ENCODE measurements at places on chromosomes 13 and 19.
A peak's percentile ranks its signal among the peaks of the same experiment; 100 is the strongest.

DNA sequence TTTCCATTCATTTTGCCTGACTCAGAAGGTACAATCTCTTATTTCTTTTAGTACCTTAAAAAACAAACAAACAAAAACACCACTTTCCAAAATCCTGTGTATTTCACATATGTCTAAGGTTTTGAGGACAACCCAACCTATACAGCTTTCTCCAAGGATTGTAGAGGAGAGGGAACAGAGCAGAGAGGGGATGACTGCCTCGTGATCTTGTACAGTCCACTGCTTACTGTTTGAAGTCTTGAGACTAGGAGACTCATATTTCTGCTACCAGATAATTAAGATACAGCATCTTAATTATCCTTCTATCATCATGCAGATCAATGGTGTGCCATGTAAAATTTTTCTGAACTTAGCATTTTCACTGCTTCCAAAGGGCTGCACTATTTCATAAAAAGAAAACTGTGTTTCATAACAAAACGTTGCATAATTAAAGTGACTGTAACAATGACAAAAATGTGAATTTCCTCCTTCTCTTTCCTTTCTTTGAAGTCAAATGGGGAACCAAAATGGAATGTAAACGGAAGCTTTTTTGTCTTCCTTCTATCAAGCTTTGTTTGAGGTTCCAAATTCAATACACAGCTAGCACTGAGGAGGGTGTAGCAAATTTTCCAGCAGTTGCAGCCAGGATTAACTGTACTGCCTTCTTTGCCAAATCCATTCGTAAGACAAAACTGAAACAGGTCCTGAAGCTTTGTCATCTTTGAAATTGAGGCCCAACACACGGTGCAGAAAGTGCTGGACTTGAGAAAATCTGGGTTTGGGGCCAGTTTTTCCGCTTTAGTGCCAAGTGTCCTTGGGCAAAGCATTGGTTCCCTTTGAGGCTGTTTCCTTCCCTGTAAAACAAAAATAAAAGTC, 34.9 kb upstream of the RCBTB2 start:
- DNase-seq = no peak

DNA sequence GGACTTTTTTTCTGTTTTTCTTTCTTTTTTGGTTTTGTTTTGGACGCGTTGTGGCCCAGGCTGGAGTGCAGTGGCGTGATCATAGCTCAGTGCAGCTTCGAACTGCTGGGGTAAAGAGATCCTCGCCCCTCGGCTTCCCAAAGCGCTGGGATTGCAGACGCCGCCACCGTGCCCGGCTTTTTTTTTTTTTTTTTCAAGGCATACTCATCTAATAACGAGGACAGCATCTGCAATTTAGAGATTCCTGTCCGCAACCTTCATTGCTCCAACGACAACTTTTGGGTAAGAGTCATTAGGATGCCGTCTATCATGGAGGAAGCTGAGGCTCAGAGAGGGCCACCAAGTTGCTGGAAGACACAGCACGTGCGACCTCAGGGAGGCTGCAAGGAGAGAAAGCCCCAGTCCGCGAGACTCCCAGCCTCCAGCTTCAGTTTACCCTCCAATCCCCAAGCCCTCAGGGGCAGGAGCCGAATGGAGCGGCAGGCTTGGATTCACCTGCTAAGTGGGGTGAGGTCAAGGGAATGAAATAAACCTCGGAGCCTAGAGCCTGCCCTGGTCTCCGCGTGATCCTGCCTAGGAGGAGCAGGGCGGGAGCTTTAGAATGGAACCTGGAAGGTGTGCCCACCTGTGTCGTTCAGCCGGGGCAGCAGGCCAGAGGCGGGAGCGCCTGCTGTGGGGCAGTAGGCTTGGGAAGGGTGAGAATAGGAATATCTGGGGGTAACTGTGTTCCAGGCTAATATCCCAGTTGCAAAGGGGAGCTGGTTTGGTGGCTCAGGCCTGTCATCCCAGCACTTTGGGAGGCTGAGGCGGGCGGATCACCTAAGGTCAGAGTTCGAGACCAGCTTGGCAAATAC, 676 bp upstream of the POLRMT start:
- no peak for DNase-seq

GRCh38 chr13:21739771-21740170, 68.9 kb downstream of the FGF9 start:
- DNase-seq = no peak

DNA sequence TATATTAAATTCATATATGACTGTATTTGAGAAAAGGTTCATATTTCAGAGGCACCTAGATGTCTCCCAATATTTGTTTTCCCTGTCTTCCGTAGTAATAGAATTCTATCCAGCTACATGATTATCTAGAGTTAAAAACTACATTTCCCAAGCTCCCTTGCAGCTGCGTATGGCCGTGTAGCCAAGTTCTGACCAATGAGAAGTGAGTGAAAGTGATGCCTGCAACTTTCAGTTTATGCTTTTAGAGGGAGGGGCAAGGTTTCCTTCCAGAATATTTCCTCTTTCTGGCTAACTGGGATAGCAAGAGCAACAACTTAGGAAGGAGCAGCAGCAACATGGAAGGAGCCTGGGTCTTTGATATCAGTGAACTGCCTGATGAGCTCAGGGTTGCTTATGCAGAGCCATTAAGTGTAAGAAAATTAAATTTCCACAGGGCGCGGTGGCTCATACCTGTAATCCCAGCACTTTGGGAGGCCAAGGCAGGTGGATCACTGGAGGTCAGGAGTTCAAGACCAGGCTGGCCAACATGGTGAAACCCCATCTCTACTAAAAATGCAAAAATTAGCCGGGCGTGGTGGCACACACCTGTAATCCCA, 23.2 kb upstream of the CYP2A13 start:
- DNase-seq = no peak

DNA sequence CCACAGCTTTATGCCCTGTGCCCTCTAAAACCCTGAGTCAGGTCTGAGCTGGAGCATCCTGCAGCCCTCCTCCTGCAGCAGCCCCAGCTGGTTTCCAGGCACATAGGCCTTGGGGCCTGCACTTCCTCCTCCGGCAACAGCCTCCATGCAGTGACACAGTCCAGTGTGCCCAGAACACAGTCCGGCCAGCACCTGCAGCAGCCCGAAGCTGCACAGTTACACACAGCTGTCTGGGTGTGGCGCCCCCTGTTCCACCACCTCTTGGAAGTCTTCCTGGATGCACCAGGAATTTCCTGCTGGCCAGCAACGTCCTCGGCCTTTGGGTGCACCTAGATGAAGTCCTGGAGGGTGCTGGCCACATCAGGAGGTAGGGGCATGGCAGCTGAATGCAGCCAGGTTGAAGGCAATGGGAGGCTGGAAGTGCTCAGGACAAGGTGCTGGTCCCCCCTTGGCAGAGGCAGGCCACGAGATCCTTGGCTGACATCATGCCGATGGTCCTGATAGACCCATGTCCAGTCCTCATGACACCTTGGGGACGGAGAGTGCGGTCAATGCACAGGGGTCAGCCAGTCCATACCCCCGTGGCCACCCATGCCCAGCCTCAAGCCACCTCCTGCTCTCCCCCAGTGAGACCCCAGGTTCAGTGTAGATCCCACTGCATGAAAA, 27.1 kb upstream of the PARP4 start:
- DNase-seq = no peak

DNA sequence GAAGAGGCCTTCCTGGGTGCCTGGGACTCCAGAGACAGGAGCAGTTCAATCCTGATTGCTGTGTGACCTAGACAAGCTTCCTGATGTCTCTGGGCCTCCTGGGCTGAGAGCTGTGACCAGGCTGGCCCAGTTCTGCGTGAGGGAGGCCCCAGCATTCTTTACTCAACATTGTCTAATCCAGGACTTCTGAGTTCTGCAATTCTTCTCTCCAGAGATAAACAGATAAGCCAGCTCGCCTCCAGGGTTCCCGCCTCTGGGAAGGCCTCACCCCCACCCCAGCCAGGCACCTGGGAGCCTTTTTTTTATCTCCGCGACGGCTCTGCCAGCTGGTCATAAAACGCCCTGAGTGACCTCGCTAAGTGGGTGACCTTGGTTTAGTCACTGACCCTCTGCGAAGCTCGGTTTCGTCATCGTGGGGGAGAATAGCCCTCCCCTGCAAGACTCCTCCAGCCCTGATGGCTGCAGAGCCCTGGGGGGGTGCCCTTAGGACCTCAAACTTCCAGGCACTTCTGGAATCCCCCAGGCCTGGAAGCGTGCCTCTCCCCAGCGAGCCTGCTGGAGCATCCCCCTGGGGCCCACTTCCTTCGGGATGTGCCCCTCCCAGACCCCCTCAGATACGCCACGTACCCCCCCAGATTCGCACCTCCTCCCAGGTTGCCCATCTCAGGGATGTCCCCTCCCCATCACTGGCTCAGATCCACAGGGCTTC, 1.9 kb downstream of the SULT2B1 start:
- no peak for DNase-seq

DNA sequence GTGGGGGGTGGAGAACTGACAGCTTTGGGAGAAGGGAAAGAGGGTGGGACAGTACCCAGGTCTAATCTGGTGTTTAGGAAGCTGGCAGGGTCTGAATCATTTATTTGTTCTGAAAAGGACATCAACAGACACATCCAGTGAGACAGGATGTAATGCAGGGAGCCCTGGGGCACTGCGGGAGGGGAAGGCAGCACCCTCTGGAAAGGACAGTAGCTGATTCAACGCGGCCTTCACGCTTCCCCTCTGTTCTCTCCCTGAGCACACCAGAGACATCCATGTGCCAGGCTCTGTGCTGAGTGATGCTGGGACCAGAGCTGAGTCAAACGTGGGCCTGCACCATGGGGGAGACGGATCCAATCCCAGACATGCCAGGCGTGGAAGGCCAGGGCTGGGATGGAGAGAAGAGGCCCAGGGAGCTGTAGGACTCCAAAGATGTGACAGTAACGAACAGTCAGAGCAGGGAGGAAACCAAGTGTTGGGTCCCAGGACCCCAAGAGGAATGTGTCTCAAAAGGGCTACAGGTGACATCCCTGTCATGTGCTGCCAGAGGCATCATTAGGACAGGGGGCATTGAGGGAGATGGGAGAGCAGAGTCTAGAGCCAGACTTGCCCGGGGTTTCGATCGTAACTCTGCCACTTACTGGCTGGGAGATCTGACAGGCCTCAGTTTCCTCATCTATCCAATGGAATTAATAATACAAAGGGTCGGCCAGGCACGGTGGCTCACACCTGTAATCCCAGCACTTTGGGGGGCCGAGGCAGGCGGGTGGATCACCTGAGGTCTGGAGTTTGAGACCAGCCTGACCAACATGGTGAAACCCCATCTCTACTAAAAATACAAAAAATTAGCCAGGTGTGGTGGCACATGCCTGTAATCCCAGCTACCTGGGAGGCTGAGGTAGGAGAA, 1.7 kb downstream of the ETFB start:
- DNase-seq = no peak

DNA sequence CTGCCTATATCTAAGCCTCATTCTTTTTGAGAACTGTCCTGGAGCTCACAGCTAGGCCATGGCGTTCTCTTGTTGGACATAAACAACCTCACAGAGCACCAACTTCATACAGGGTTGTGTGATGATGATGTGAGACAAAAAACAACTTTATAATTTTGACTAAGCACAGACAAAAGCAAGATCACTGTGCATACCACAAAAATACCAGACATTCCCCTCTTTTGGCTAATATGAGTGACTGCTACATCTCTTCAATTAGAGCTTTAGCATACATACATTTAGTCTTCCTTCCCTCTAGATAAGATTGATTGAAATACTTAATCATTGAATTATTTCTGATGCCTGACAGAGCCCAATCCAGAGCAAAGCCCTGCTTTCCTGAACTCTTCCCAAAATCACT, 8.3 kb downstream of the MAB21L1 start:
- no peak for DNase-seq

DNA sequence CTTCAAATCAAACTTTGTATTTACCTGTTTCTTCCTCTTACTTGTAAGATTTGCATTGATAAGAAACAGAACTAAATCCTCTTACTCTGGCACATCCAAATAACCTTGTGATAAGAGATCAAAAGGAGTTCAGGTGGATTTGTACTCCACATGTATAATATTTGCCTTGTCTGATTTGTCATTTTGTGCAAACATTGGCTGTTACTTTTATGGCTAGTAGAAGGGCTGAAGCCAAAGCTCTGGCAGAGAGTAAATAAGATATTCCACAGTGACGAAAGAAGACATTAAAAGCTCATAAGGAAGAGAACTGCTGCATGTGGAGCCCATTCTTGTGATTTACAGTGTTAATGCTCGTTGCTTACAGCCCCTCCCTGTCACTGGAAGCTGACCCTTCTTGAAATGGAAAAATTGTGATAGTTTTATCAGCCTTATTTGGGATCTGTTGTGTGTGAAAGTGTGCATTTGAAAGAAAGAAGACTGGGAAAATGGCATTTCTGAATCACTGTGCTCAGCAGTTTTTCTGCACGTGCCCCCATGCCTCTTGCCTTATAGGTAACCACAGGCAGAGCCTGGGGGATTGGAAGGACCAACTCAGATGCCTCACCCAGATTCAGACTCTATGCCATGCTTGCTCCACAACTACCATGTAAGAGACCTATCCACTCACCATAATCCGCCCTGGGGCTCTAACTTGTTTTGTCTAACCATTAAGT, 68.2 kb downstream of the OXGR1 start:
- no peak for DNase-seq

GRCh38 chr13:77213644-77214043, 113.2 kb downstream of the MYCBP2 start:
- peak; percentile 60 for DNase-seq

GRCh38 chr13:98303858-98304257, 126.8 kb upstream of the RNF113B start:
- no peak for DNase-seq

DNA sequence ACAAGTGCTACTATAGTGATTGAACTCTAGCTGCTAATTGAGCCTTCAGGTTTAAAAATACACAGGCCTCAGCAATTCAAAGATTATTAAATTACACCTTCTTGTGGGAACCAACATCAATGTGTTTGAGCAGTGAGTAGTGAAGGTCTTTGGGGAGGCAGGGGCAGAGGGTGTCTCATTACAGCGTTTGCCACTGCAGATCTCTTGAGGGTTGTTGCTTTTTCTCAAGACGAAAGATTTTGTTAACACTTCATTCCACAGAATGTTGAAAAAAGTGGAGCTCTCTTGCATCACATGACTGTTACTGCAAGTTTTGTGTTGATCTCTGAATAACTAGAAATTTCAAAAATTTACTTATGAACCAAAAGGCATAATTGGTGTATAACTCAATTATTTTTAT, 253.6 kb downstream of the ATP8A2 start:
- no peak for DNase-seq

DNA sequence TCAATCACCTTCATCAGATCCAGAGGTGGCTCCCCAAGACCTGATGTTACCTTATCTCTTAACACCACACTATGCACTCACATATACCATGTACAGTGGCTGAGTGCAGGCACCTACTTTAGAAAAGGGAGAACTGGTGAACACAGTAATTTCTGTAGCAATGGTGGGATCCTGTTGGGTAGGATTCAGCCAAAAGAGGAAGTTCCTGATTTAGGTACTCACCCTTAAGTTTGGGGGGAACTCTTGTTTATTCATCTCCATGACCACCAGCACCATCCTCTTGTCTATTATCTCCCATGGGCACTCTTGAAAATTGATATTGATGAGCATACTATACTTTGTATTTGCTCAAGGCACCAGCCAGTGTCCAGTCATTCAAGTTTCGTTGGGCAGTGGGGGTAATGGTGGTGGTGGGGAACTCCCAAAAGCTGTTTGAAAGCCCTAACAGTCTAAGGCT, 324.4 kb downstream of the LMO7 start:
- no peak for DNase-seq

GRCh38 chr19:1169921-1170885, 3.9 kb downstream of the SBNO2 start:
- no peak for DNase-seq

Measured in astrocyte of the cerebellum (primary cell).